T-helper 2 cell treated with Interferon-gamma antibody and Interleukin-4, amounts not matched to agents 5 μg/mL and 100 μg/mL, for 36 hours (primary cell): ENCODE measurements at places on chromosomes 2 and 18.

- no peak for DNase-seq
Observed at GRCh38 chr2:147224070-147224469, 620.8 kb upstream of the ACVR2A start.

DNA sequence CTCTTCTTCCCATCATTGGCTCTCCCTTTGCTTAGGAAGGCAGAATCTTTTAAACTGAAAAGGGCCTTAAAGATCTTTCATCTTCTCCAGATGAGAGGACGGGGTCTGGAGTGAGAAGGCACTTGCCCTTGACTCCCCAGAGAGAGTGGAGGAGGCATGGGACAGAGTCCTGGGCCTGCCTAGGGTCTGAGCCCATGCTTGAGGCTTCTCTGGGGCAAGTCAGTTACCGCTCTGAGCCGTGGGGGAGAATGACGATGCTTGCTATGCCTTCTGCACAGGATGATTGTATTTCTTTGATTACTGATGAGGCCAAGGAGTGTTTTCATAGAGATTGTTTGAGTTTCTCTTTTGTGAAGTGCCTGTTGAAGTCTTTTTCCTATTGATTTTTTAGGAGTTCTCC, 921 bp downstream of the PLB1 start:
- DNase-seq: no peak

GRCh38 chr2:241215421-241215820, 26.9 kb downstream of the ANO7 start:
- DNase-seq: no peak

DNA sequence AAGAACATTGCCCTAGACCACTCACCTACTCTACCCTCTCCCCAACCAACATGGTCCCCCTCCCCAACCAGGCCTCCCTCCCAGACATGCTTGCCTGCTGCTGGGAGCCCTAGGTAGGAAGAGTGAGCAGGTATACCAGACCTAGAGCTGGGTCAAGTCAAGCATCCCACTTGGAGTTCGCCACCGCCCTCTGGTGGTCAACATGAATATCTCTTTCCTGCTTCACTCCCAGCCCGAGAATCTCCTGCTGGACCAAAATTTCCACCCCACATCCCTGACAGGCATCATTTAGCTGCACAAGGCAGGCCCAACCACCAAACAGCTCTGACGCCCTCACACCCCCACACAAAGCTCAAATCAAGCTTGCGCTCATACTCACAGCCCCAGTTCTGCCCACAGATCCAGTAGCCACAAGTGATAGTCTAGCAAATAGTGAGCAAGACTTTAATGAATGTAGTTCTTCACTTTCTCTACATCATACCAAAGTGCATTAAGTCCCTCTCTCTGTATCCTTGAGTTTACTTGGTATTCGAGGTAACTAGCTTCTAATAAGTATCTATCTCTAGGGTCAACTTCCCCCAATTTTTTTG, 116.0 kb downstream of the TNS1 start:
- DNase-seq: peak; percentile 23

- DNase-seq: no peak
Observed at GRCh38 chr2:156890529-156891148, 366.9 kb upstream of the GALNT5 start.

DNA sequence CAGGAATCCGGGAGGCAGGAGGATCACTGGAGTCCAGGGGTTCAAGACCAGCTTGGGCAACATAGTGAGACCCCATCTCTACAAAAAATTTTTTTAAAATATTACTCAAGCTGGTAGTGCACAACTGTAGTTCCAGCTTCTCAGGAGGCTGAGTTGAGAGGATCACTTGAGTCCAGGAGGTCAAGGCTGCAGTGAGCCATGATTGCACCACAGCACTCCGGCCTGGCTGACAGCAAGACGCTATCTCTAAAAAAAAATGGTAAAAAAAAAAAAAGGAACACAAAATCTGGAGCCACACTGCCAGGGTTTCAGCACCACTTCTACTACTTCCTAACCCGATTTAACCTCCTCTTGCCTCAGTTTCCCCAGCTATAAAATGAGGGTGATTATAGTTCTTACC, 57.0 kb downstream of the STEAP3 start:
- DNase-seq: no peak

GRCh38 chr2:47708801-47709499, 74.0 kb upstream of the MSH6 start:
- no peak for DNase-seq

DNA sequence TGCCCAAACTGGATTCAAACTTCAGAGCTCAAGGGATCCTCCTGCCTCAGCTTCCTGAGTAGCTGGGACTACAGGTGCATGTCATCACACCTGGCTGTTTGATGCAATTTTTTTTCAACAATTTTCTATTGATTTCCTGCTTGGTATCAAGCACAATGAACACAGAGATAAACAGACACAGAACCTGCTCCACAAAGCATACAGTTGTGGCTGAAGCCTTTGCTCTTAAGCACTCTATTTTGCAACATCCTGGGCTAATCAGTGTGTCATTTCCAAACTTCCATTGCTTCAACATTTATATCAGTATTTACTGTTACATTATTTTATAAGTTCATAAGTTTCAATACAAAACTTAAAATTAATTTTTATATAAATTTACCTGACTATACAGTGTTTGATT, 79.4 kb downstream of the NEB start:
- no peak for DNase-seq

DNA sequence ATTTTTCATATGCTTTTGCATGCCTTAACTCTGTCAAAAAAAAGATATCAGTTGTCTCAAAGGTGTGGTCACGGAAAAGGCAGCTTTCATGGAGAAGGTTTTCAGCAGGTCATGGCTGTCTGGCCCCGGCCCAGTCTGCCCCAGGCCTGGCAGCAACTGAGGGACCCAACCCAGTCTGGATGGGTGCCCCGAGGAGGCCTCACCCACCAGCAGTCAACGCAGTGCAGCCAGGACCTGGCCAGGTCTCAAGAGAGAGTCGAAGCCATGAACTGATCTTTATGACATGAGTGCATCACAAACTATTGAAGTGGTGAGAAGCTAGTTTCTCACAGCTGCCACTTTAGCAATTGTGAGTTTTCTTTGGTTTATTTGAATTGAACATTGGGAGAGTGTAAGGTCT, 7.9 kb downstream of the TUBB6 start:
- DNase-seq: no peak

DNA sequence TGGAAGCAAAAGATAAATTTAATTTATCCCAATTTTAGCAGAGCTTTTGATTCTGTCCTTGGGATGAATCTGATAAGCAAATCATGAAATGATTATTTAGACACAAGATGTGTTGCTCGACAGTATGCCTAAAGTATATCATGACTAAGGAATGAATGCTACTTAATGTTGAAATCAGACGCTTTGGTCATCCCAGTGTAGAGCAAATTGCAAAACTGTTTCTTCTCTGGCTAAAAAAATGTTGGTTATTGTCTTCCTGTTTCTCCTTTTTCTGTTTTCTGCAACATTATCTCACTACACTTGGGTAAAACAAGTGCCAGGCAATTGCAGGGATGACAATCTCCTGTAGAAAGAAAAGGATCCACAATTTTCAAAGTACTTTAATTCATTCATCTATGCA, 66.4 kb downstream of the BABAM2 start:
- DNase-seq: no peak

GRCh38 chr2:127619877-127620705, 25.9 kb upstream of the GPR17 start:
- DNase-seq: no peak

DNA sequence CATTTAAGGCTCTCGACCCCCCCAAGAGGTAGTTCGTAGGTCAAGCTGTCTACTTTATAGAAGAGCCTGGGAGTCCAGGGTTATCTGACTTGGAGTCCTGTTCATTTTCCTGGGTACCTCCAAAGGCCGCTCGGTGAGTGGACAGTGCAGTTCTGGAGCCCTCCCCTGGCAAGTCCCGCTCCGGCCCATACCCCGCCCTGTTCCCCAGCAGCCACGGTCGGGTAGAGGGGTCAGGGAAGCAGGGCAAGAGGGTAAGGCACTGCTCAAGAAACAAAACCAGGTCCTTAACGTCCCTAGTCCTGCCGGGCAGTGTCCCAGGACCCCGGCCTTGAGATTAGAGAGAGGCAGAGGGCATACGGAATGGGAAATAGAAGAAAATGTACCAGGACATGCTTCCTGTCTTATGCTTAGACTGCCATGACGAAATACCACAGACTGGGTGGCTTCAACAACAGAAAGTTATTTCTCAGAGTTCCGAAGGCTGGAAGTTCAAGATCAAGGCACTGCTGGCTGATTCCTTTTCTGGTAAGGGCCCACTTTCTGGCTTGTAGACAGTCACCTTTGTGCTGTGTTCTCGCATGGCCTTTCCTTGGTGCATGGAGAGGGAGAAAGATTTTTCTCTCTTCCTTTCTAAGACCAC, 5.4 kb upstream of the HPCAL1 start:
- no peak for DNase-seq

- no peak for DNase-seq
Observed at GRCh38 chr18:72637721-72638120, 93.6 kb upstream of the CBLN2 start.

DNA sequence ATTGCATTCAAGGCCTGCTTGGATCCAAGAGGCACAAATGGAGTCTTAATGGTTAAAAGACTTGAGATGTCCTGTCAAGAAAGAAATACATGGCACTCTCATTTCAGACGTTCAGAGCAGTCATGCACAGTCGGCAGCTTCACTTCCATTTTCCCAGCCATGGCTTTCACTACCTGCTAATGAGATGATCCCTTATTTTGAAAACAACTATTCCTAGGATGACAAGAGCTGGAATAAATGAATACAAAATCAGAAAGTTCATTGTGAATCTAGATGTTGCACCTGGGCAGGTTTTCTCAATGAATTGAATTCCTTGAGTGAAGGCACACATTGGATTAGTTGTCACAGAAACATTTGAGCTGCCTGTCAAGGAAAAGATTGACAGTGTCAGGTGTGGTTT, 25.7 kb downstream of the ABCG5 start:
- no peak for DNase-seq

- no peak for DNase-seq
Observed at GRCh38 chr2:85893428-85894258, 4.9 kb upstream of the ST3GAL5 start.

- DNase-seq: no peak
Observed at GRCh38 chr2:42516418-42516901, 22.7 kb upstream of the KCNG3 start.

DNA sequence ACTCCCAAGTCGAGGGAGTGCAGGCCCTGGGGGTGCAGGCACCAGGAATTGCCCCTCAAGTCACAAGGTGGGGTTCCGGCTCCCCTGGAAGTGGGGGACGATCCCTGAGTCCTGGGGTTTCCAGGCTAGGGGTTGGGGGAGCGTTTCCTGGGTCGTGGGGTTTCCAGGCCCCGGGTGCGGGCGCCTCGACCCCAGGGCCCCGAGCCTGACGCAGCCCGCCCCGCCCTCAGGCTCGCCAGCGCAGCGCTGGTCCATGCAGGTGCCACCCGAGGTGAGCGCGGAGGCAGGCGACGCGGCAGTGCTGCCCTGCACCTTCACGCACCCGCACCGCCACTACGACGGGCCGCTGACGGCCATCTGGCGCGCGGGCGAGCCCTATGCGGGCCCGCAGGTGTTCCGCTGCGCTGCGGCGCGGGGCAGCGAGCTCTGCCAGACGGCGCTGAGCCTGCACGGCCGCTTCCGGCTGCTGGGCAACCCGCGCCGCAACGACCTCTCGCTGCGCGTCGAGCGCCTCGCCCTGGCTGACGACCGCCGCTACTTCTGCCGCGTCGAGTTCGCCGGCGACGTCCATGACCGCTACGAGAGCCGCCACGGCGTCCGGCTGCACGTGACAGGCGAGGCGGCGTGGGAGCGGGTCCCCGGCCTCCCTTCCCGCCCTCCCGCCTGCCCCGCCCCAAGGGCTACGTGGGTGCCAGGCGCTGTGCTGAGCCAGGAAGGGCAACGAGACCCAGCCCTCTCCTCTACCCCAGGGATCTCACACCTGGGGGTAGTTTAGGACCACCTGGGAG, 12.0 kb downstream of the SIGLEC15 start:
- DNase-seq: peak; percentile 56

DNA sequence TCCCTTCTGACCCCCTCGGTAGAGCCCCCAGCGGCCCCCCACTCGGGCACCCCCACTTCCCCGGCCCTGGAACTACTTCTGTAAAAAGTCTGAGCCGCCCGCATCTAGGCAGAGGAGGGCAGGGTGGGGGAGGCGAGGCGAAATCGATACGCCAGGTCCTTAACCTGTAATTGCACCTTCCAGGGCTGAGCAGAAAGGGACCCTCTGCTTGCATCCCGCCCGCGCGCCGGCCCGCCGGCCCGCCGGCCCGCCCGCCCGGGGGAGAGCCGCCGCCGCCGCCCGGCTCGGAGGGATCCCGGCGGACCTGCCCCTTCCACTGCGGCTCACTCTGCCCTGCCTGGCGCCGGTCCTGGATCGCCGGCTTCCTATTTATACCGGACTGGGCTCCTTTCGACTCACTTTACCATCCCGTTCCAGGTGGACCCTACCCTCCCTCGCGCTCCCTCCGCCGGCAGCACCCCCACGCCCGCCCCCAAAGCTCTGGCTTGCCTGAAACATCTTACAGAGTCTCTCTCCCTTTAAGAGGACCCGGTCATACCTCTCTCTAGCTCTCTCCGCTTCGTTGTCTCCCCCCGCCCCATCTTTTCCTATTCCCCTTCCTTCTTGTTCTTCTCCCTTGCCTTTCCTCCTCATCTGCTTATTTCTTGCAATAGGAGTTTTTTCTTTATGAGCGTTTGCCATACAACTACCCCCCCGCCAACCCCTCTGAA, 797 bp downstream of the KLHL14 start:
- no peak for DNase-seq

GRCh38 chr2:207274530-207275189, 108.9 kb upstream of the KLF7 start:
- no peak for DNase-seq

DNA sequence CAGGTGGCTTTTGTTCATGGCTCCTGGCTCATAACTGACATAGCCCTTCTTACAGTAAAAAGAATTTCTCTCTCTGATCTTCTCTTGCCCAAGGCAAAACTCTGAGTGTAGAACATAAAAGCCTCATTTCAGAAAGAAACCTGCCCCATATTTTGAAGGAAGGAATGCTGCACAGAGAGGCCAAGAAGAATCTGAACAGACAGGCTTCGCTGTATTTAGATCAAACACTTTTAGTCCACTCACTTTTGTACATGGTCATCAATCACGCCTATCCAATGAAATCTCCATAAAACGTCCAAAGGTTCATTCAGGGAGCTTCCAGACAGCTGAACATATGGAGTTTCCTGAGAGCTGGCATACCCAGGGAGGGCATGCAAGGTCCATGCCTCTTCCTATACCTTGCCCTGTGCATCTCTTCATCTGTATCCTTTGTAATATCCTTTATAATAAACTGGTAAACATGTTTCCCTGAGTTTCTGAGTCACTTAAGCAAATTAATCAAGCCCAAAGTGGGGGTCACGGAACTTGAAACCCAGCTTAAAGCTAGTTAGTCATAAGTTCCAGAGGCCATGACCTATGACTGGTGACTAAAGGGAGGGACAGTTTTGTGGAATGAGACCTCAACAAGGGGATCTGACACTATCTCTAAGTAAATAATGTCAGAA, 62.5 kb upstream of the TMEM247 start:
- no peak for DNase-seq

GRCh38 chr2:211157856-211158463, 601.6 kb downstream of the CPS1 start:
- DNase-seq: peak; percentile 57

- DNase-seq: no peak
Observed at GRCh38 chr18:61132031-61132430, 201.2 kb upstream of the CDH20 start.
